Hematopoietic multipotent progenitor cell treated with erythropoietin and hydrocortisone succinate and interleukin-3 and kit ligand, for 8 days (in vitro differentiated cells): ENCODE measurements at places on chromosomes 11 and 22.

- DNase-seq: no peak
Observed at GRCh38 chr11:32198053-32198452, 107.2 kb downstream of the RCN1 start.

GRCh38 chr11:576811-577610 lies 741 bp downstream of the PHRF1 start:
- DNase-seq: no peak

DNA sequence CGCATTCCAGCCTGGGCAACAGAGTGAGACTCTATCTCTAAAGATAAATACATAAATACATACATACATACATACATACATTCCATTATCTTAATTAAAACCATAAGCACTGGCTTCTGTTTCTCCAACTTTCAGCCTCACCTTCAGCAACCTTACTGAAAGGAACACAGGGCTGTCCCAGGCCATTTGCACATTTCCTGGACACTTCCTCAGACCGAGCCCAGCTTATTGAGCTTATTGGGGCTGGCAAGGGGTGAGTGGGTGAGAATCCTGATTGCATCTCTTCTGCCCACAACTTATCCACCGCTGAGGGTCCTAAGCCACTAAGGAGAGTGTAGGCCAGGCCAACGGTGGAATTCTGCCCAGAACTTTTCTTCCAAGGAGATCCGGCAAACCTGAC lies 16.5 kb upstream of the LRP5 start:
- DNase-seq: no peak

DNA sequence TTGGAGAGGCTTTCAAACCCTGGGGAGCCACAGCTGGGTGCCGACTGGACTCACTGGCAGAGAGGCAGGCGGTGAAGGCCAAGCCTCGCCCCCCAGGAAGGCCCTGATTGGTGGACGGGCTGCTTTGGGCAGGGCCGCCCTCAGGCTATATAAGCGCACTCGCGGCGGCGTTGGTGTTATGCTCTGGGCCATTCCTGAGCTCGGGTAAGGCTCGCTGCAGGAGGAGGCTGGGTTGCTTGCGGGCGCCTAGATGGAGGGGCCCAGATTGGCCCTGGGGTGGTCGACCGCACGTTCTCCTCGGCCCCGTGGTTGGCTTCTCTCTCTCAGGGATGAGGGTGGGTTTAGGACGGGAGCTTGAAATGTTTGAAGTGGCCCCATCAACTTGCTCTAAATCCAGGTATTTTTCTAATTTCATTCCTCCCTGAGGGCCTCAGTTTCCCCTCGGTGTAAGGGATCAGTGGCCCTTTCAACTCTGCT lies at the start of gene SPDYC:
SPDYC (plus strand) TSS at position 176 of the 477 bp plus-strand sequence. CDS start 1,125 bp downstream, outside the sequence.
- peak; percentile 75 for DNase-seq

DNA sequence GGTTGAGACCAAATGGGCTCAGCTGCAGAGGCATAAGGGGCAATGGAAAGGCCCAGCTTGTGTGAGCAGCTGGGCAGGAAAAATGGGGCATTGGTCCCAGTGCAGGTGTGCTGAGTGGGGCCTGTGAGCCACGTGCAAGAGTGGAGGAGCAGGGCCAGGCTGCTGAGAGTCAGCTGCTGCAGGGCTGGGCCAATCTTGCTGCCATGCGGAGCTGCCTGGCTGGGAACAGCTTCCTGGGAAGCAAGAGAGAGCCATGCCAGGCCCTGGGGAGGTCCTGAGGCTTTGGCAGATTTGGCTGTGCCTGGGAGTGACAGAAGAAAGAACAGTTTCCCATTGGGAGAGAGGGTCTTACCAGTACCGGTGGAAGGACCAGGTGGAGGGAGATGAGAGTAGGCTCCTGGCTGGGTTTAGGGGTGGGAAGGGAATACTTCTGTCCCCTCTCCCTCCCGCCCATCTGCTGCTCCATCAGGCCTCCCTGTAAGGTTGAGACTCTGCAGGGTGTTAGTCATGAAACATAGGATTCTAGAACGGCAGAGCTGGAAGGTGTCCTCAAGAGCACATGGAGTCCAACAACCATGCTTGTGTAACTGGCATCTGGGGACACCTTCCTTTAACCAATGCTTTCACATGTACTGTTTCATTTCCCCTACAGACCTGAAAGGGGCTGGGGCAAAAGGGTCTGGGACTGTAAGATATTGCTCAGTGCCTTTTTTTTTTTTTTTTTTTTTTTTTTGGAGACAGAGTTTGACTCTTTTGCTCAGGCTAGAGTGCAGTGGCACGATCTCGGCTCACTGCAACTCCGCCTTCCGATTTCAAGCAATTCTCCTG lies 10.4 kb downstream of the SEPTIN3 start:
- no peak for DNase-seq
